ENCODE measurements at places on chromosomes 16 and 17.

- DNase-seq, result no peak
These were observed 313.2 kb upstream of the KCNJ16 start for GRCh38 chr17:69761767-69762321.

DNA sequence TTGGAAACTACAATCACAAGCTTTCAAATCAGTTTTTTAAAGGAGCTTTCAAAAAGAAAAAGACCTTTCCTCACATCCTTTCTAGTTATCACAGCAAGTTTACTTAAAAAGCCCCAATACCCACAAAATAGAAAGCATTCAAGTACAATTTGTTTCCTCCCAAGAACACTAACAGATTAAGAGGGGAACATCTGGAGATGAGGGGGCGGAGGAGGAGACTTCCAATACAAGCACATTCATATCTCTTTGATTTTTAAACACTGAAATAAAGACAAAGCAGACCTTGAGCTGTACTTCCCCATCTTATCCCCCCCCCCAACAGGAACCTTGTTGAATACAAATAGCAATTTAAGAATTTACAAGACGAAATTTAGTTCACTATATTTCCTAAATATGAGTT is 2.0 kb downstream of the YWHAE start:
- no peak for DNase-seq

DNA sequence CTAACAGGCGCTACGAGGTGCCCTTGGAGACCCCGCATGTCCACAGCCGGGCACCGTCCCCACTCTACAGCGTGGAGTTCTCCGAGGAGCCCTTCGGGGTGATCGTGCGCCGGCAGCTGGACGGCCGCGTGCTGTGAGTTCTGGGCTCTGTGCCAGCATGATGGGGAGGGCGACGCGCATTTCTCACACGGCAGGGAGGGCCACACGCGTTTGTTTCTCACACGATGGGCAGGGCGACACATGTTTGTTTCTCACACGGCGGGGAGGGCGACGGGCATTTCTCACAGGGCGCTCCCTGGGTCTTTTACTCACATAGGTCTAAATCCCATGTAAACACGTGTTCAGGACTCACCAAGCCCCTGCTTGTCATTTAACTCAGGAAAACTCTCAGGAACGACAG is 4.4 kb downstream of the GAA start:
- DNase-seq, result no peak

GRCh38 chr17:36059406-36059805 is 4.7 kb upstream of the CCL18 start:
- DNase-seq, result no peak

DNA sequence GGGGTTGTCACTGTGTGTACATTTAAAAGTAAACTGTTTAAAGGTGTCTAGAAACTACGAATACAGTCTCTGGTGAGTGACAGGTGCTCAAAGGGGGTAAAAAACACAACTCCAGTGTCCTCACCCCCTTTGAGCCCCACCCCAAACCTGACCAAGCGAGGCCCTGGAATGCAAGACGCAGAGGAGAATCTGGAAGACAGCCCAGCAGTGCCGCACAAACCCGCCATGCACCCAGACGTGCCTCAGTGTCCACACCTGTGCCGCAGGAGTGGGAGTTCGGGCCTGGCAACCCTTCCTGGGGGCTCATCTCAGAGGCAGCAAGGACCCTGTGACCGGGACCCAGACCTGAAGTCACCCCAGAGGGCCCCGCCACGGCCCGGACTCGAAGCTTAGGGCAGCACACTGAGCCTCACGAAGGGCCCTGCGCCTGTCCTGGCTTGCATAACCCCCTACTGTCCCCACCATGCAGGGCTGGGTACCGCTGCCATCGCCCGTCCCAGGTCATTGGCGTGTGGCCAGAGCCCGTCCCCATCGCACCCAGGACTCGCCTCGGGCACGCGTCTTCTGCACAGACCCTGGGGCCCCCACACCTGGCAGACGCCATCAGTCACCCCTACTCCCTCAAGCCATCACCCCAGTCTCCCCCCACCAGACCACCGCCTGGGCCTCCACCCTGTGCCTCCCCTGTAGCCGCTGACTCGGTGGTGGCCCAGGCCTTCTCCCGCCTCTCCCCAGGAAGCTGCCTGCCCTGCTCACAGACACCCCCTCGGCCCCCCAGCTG is 33.0 kb upstream of the ZC3H18 start:
- DNase-seq, result no peak
